ENCODE measurements at places on chromosomes 11 and 22.

GRCh38 chr11:83023410-83023809 is 48.3 kb downstream of the RAB30 start:
- no peak for DNase-seq

- no peak for DNase-seq
Observed at GRCh38 chr11:130112071-130112830, 42.6 kb downstream of the APLP2 start.

DNA sequence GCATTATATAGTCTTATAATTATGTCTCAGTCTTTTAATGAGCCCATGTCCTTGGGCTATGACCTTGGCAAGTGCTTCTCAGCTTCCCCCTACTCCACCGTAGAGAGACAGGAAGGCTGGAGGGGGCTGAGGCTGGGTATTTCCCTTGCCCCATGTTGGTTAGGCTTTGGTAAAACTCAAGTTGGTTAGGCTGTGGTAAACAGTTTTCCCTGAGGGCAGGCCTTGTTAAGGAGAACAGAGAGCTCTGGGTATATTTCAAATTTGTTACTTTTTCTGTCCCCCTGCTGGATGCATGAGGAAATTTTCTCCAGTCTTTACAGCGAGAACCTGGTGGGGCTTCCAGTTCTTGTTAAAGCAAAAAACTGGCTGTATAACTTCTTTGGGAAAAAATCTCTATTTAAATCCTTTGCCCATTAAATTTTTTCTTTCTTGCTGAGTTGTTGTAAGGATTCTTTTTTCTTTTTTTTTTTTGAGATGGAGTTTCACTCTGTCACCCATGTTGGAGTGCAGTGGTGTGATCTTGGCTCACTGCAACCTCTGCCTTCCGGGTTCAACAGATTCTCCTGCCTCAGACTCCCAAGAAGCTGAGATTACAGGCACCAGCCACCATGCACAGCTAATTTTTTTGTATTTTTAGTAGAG is 12.2 kb upstream of the DCHS1 start:
- no peak for DNase-seq

- DNase-seq: peak; percentile 78
Observed at GRCh38 chr11:17504330-17505107, 27.9 kb upstream of the ABCC8 start.

Measured in activated CD4-positive, alpha-beta T cell treated with anti-CD3 and anti-CD28 coated beads for 24 hours (primary cell).